ENCODE measurements at places on chromosomes 1 and 21. TPM values are rescaled to one million over a fixed set of nuclear protein-coding genes. Genes with fewer than 3 reads are reported as not detected.

DNA sequence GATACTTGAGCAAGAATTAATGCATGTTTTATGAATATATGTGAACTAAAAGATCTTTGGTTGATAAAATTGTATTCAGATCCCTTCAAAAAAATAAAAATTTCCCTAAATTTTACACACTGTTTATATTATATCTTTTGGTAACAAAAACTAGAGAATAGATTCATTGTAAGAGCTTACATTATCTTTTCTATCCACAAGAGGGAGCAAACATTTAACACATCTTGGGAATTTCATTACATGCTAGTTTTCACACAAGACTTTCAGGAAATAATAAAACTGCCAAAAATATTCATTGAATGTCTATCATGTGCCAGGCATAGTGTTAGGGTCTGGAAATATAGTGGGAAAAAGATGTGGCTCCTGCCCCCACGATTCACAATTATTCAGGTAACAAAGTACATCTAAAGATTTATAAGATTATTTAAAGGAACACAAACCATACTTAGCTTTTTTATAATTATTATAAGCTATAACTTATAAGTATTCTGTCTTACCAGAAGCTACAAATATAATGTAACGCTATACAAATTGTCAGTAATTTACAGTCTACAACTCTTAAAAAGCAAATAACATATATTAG, 30.6 kb downstream of the FAF1 start:
- DNase-seq: no peak

DNA sequence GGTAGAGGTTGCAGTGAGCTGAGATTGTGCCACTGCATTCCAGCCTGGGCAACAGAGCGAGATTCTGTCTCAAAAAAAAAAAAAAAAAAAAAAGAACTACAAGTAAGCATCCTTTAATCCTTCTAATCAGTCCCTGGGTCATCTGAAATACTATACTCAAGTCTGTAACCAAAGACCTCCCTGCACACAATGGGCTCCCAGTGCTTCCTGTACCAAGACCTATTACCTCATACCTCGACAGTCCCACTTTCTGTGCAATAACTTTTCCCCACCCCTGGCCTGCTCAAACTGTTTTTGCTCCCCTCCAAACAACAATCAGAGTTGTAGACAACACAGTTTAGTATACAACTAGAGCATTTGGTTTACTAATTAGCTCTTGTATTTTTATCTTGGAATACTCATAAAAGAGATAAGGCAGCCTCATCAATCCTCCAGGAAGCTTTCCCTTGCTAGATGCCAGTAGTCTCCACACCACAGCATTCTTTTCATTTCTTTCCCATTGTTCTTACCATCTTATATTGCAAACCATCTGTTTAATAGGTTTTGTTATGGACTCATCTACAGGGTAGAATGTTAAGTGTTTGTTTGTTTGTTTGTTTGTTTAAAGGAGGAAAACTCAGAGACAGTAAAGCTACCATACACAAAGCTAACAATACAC, 19.2 kb upstream of the RLF start:
- DNase-seq: no peak

The C1orf185 gene
- total RNA-seq: not detected

The EXTL1 gene
- total RNA-seq: 3.5 TPM

The OR2L2 gene
- total RNA-seq: not detected

The KRTAP20-1 gene
- total RNA-seq: not detected

The PPP1R8 gene
- total RNA-seq: 27.7 TPM

The GLIS1 gene
- not detected for total RNA-seq

- DNase-seq: no peak
These were observed 4.0 kb downstream of the STPG1 start for GRCh38 chr1:24409535-24409934.

The BACH1 gene
- total RNA-seq: 45.3 TPM

All from heart right ventricle (tissue), 16 donors.